ENCODE measurements at places on chromosomes 16 and 17.

GRCh38 chr17:61130330-61130729 lies 269.3 kb upstream of the TBX2 start:
- DNase-seq, result no peak

DNA sequence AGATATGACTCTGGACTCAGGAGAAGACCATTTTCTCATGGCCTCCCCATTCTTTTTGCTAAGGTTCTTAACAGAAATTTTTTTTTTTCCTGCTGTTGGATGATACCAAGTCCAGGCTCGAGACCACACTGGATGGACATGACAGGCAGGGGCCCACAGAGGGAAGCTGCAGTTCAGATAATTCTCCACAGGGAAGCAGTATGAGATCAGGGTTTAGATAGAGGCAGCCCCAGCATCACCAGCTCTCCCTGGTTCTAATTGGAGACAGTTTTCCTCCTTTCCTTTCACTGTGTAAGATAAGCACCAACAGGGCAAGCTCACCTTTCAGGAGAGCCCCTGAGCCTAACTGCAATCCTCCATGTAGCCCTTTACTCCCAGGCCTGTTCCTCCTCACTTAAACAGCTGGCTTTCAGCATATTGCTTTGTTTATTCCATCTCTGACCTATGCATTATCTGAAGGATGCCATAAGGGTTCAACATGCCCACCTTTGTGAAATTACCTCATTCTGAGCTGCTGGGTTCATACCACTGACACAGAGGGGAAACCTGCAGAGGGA lies 108.1 kb downstream of the SNX11 start:
- no peak for DNase-seq

DNA sequence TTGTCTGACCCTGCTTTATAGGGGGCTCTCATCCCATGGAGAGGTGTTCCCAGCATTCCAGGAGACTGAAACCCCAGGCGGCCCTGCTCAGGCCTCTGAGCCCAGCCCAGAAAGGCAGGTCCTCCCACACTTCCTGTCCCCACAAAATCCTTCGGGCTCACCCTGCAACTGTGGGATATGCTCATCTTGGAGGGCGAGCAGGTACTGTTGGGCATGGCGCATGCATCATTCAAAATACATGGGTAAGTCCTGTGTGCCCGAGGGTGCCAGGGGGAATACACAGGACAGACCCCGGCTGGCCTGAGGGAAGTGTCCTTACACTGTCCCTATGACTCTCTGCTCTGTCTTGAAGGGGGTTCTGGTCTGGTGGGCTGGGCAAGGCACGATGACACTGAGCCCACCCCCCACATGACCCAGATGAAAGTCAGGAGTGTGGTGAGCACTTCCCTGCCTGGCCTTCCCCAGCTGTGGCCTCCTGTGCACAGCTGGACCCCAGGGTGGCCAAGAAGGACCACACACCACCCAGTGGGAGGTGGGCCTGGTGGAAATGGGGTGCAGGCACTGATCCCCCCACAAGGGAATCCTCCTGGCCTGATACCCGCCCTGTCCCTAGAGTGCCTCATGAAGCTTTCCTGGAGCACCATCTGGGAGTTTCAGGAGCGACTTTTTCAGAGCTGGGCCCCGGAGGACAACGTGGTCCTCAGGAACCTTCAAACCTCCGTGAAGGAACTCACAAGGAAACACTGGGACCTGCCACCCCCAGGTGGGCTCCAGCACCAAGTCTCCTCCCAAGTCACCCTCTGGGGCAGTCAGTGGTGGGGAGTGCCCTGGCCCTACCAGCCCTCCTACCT lies 46.7 kb downstream of the USP22 start:
- DNase-seq, result no peak

GRCh38 chr17:80780381-80781198 lies 211.1 kb upstream of the CHMP6 start:
- DNase-seq, result peak; percentile 70

DNA sequence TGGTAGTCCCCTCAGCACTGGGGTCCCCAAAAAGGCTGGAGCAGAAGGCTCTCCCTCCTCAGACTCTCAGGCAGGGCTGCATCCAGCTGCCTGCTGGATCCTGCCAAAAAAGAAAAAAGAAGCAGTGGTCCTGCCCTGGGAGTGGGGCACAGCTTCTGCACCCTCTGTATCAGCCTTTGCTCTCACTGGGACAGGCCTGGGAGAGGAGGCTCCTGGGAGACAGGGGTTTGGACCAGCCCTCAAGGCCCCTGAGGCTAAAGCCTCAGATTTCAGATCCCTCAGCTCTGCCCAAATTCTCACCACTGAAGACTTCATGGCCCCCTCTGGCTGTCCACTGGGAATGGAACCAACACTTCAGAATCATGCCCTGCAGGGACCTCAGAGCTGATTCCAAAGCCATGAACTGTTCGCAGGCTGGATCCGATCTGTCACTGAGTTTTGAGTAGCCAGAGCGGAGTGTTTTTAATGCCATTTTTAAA lies 96.9 kb downstream of the C16orf78 start:
- peak; percentile 10 for DNase-seq

GRCh38 chr17:49848739-49849138 lies 870 bp upstream of the TAC4 start:
- no peak for DNase-seq

- DNase-seq, result no peak
Measured at GRCh38 chr16:86215979-86216585, 294.2 kb upstream of the FOXF1 start.

GRCh38 chr16:2689968-2690801 lies 7.9 kb downstream of the KCTD5 start:
- DNase-seq, result no peak

GRCh38 chr16:11107780-11108465 lies 148.1 kb downstream of the SOCS1 start:
- DNase-seq, result no peak

DNA sequence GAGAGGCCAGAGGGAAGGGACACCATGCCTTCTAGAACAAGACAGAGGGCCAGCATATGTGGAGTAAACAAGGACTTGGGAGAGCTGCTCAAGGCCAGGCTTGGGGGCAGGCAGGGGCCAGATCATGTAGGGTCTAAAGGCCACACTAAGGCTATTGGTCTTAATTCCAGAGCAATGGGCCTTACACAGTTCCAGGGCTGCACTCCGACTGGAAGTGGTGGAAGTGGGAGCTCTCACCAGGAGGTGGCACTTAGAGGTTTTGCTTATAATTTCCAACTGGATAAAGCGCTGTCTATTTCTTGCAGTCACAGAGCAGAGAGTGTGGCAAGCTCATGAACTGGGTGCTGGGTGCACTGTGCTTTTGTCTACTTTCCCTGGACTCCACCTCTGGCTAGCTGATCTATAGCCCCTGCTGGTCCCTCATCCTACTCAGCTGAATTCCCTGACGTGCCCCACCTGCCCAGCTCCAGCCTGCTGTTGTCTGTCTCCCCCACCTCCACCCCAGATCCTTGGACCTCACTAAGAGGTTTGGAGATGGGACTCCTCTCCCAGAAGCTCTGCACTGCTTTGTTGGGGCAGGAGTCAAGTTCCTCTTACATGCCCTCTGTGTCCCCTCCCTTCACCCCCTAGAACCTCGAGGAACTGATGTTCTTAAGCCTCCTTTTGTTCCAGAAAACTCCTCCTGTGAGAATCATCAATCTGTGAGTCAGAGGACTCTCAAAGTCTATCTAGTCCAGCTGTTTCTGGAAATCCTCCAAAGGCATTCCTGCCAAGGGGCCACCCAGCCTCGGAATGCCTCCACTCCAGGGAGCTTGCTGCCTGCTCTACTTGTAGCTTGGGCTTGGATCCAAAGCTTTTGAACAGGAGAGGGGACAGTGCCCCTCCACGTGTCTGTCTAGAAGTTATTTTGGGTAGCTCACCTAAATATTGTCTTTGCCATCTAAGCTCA lies 48.1 kb upstream of the KSR1 start:
- no peak for DNase-seq

DNA sequence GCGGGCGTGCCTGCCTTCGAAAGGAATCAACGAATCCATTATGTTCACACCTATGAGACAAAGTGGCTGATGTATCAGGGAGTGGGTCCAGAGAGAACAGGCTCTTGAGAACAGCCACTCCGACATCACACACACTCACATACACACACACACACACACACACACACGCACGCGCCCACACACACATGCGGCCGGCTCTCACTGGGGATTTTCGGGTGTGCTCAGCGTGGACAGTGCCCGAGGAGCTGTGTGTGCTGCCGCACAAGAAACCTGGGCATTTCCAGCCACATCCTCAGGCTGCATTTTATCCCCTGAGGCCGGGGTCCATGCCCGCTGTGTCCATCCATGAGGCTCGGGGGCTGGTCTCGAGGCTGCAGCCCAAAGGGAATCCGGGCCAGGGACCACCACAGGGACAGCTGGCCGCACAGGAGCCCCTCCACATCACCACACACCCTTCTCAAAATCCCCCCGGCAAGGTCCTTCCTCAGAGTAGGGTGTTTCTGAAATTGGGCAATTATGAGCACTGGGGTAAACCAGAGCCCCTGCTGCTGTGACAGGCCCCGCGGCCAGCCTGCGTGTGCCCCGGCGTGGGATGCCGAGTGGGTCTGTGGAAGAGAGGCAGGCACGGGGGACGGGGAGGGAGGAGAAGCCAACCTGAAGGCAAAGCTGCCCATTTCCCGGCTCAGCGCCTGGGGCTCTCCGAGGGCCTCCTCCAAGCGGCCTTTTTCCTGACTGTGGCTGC lies 24.8 kb downstream of the MRM3 start:
- DNase-seq, result no peak

GRCh38 chr17:48993951-48994350 lies 3.2 kb upstream of the IGF2BP1 start:
- no peak for DNase-seq

DNA sequence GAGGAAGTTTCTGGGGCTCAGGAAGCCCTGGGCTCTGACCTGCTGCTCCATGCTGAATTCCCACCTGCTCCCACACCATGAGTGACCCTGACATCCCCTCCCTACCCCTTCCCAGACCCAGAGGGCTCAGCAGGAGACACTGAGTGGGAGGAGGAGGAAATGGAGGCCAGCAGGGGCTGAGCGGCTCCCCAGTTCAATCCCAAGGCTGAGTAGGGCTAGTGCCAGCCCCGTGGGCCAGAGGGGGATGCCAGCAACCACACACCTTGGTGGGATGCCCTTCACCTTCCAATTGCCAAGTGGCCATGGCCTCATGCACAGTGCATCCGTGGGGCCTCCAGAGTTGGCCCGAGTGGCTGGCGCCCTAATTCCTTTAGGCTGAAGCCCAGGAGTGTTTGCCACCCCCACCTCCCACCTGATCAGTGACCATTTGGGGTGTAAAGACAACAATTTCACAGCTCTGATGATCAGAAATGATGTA lies 1.0 kb upstream of the ADGRG3 start:
- DNase-seq, result no peak

DNA sequence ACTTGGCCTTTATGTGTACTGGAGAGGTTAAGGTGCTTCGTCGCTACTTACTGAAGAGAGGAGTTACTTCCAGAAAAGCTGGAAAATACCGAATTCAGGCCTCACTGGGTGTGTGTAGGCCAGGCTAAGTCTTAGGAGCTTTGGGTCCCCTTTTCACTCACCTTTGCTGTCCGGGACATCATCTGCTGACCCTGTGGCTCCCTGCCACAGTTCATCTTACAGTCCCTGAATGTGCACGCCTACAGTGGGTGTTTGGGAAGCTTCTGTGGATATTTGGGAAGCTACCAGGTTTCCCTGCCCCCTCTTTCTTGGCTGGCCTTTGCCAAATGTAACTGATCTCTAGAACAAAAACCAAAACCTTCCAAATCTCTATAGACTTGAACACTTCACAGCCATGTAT lies 51.4 kb downstream of the ELAC2 start:
- DNase-seq, result no peak

- DNase-seq, result peak; percentile 67
Measured at GRCh38 chr16:29664091-29664921, 1.3 kb downstream of the SPN start.

DNA sequence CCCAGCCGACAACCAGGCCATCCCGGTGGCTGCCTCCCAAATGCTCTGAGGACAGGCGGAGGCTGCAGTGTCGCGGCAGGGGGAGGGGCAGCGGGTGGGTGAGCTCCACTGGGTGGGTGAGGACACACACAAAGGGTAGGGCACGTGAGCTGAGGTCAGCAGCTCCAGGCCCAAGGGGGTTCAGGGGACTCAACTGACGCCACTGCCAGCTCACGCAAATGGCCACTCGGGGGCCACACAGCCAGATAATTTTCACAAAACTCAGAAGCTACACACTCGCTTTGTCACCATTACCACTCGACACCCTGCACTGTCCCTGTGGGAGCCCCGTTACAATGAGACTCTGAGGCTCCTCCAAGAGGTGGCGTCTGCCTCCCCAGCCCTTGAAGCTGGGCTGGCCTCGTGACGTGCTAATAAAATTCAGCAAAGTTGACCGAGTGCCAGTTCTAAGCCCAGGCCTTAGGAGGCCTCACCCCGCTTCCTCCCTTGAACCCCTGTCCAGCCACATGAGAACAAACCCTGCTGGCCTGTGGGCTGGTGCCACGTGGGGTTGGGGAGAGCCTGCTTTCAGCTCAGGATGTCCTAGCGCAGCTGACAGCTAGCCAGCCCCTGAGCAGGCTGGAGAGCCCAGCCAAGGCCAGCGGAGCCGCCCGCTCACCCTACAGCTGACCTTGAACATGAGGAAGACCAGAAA lies 56.9 kb downstream of the RMI2 start:
- no peak for DNase-seq

DNA sequence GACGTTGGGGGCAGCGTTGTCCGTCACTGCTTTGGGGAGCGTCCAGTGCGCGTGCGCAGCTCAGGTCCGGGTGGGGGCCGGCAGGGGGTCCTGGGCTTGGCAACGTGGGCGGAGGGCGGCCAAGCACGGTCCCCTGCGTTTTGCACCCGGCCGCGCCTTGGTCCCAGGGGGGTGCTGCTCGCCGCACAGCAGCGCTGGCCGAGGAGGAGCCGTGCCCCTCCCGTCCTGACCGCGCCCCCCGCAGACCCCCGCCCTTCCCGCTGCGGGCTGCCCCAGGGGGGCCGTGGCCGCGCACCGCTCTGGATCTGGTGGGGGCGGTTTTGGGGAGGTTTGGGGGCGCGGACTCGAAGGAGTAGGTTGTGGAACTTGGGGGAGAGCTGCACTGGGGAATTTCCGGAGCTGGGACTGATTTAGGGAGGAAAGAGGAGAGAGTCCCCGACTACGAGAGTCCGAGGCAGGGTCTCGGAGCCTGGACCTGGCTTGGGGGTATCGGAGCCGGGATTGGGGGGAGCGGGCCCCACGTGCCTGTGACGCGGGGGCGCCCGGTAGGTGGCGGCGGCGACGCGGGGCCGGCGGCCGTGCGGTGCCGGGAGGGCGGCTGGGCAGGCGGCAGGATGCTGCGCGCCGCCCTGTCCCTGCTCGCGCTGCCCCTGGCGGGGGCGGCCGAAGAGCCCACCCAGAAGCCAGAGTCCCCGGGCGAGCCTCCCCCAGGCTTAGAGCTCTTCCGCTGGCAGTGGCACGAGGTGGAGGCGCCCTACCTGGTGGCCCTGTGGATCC lies at the start of gene SLC9A5:
SLC9A5 (plus strand) TSS at position 579 of the 777 bp plus-strand sequence; CDS start at position 615, 36 bp downstream.
- peak; percentile 56 for DNase-seq
